Cardiac septum (tissue), 1 donor: ENCODE measurements at places on chromosomes 13 and 19.
A peak's percentile ranks its signal among the peaks of the same experiment; 100 is the strongest.

- DNase-seq, result no peak
These were observed 51.3 kb downstream of the MBNL2 start for GRCh38 chr13:97273341-97273831.

GRCh38 chr19:45972081-45972946 is 1.4 kb downstream of the NOVA2 start:
- DNase-seq, result no peak

DNA sequence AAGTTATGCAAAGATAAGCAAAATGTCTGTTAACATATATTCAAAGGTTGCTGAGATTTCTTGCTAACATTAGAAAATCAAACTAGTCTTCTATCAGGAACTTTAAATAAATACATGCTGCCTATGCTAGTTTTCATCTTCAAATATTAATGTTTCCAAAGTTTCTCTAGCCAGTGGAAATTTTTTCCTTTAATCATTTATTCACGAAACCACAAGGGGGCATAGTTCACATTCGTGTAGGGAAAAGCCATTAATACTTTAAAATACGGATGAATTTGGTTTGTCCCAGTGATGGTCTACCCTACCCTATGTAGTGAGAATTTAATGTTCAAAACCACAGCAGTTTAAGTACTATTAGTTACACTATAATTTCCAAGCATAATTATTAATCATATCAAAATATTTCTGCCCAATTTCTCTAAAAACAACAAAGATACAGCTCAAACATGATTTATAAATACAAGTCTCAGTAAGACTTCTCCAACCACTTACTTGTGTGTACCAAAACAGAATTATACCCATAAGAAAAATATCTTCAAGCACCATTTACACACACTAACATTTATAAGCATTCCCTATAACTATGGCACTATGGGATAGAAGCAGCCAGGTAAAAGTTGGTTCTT is 16.2 kb downstream of the NUFIP1 start:
- DNase-seq, result no peak

DNA sequence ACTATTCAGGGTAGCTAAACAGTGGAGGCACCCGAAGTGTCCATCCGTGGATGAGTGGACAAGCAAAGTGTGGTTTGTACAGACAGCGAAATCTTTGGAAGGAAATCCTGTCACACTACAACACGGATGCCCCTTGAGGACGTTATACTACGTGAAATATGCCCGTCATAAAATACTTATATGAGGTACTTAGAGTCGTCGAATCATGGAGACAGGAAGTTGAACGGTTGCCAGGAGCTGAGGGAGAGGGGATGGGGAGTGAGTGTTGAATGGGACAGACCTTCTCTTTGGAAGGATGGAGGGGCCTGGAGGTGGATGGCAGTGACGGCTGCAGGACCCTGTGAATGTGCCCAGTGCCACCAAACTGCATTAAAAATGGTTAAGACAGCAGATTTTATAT is 11.6 kb downstream of the ATP4B start:
- peak; percentile 62 for DNase-seq

- no peak for DNase-seq
These were observed 3.3 kb upstream of the POSTN start for GRCh38 chr13:37601648-37602440.

DNA sequence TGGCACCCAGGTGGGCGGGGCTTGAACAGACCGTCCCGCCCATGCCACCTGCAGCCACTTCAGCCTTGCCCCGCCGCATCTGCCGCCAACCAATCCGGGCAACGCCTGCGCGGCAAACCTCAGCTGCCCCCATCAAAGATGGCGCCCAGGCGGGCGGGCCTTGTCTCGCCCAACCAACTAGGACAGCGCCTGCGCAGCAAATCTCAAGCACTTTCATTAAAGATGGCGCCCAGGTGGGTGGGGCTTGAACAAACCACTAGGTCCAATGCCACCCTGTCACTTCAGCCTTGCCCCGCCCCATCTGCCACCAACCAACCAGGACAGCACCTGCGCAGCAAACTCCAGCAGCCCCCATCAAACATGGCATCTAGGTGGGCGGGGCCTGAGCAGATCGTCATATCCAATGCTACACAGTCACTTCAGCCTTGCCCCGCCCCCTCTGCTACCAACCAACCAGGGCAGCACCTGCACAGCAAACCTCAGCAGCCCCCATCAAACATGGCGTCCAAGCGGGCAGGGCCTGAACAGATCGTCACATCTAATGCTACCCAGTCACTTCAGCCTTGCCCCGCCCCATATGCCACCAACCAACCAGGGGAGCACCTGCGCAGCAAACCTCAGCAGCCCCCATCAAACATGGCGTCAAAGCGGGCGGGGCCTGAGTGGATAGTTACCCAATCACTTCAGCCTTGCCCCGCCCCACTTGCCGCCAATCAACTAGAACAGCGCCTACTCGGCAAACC is 1.4 kb downstream of the PEG3 start:
- peak; percentile 95 for DNase-seq

- no peak for DNase-seq
These were observed 28.2 kb upstream of the C13orf46 start for GRCh38 chr13:114002009-114002544.

DNA sequence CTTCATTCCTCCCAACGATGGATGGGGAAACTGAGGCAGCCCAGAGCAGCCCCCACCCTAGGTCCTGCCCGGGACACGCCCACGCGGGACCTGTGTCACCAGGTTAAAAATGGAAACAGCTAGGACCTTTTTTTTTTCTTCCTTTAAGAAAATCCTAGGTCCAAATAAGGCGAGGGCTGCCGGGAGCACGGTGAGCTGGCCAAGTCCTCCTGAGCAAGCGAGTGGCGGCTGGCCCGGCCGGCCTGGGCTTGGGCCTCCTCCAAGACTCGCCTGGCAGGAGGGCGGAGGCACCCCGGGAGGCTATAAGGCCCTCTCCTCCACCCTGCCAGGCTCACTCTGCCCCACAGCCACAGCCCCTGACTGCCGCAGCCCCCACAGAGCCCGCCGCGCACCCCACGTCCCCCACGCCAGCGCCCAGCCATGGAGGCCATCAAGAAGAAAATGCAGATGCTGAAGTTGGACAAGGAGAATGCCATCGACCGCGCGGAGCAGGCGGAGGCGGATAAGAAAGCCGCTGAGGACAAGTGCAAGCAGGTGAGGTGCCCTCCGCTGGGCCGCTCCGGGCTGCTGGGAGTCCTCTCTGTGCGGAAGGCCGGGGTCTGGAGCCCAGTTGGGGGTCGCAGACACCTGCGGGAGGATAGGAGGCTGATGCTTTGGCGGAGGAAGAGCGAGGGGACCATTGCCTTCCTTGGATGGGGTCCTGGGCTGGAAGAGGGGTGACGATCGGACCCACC is 8.9 kb upstream of the TPM4 start:
- no peak for DNase-seq

- DNase-seq, result peak; percentile 80
These were observed 572.8 kb downstream of the PCDH9 start for GRCh38 chr13:66657165-66657881.

GRCh38 chr19:10898633-10899032 is 27.3 kb downstream of the CARM1 start:
- DNase-seq, result no peak

- no peak for DNase-seq
These were observed 105.6 kb downstream of the MRPL57 start for GRCh38 chr13:21282065-21282464.

- no peak for DNase-seq
These were observed 72.3 kb downstream of the GPR12 start for GRCh38 chr13:26688286-26688685.

GRCh38 chr19:41599175-41599966 is 23.4 kb downstream of the CEACAM21 start:
- DNase-seq, result peak; percentile 15

- no peak for DNase-seq
These were observed 16.9 kb downstream of the IZUMO4 start for GRCh38 chr19:2113439-2114211.

- no peak for DNase-seq
These were observed 809 bp downstream of the MISP start for GRCh38 chr19:751501-752341.

GRCh38 chr13:50678464-50679162 is 164.9 kb downstream of the DLEU7 start:
- DNase-seq, result no peak

DNA sequence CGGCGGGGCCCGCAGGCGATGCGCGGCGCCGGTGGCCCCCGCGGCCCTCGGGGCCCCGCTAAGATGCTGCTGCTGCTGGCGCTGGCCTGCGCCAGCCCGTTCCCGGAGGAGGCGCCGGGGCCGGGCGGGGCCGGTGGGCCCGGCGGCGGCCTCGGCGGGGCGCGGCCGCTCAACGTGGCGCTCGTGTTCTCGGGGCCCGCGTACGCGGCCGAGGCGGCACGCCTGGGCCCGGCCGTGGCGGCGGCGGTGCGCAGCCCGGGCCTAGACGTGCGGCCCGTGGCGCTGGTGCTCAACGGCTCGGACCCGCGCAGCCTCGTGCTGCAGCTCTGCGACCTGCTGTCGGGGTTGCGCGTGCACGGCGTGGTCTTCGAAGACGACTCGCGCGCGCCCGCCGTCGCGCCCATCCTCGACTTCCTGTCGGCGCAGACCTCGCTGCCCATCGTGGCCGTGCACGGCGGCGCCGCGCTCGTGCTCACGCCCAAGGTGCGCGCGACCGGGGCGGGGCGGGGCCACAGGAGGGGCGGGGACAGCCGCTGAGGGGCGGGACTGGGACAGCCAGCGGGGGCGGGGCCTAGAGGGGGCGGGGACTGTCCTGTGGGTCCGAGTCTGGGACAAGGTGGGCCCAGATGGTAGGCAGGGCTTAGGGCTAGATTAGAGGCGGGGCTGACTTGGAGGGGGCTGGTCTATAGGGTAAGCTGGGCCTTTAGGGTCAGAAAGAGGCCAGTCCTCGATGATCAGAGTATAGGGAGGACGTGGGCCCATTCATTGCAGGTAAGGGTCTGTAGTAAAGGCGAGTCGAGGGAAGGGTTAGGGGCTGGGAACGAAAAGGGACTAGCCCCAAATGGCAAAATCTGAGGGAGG is 5.1 kb downstream of the GRIN2D start:
- DNase-seq, result peak; percentile 89

- DNase-seq, result no peak
These were observed 137.5 kb downstream of the DCLK1 start for GRCh38 chr13:35993686-35994085.

DNA sequence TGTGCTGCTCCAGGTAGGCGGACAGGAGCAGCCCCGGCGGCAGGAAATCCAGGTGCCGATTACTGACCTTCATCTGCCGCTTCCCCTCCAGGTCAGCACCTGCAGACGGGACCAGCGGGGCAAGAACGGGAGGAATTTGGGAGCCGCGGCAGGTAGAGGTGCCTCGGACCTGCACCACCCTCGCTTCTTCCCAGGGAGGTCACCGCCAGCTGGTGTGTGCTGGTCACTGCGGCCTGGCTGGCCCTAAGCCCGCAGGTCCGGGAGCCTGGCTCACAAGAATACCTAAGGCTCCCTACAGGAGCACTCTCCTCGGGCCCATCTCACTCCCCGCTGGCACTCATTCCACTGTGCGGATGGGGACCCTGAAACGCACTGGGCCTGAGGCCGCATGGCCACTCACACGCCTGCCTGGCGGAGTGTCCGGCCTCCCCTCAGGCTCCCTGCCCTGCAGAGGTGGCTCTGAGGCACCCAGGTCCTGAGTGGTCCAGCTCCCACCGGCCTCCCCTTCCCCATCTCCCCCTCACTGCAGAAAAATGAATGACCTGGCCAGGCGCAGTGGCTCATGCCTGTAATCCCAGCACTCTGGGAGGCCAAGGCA is 4.3 kb downstream of the RNU6-9 start:
- no peak for DNase-seq

GRCh38 chr13:39023761-39024160 is 14.1 kb downstream of the PROSER1 start:
- DNase-seq, result no peak

GRCh38 chr13:39688699-39689405 is 33.4 kb downstream of the COG6 start:
- no peak for DNase-seq

DNA sequence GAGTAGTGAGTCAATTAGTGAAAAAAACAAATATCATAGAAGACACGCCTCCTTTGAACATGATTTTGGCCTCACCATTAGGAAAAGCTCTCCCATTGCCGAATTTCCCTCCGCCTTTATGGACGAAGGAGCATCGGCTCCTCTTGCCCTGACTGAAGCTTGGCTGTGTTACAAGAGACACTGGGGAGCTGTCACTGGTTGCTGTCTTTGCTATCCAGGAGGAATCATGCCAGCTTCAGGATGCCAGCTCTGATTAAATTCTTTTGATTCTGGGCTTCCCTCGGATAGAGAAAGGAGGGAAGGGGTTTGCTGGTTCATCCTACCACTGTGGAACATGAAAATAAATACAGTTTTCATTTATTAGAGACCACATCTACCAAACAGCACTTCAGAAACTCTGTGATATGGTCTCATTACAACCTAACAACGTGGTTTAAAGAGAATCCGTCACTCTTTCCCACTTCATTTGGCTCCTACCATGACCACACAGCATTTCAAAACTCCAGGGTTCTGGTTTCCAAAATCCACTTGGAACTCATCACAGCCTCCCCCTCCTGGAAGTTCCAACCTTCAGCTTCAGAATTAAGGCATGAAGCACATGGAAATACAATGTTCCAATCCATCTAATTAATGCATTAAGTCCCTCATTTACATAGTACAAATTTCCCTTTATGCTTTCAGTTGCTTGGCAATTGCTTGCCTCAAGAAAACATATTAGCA is 446.0 kb downstream of the EFNB2 start:
- no peak for DNase-seq

- no peak for DNase-seq
These were observed 1.8 kb upstream of the CEACAM16 start for GRCh38 chr19:44696939-44697669.

- no peak for DNase-seq
These were observed at the start of gene HS6ST3 for GRCh38 chr13:96089749-96090239. Gene HS6ST3 (plus strand): TSS chr13:96090107.

- DNase-seq, result no peak
These were observed 806 bp downstream of the MAST1 start for GRCh38 chr19:12838886-12839756.

- DNase-seq, result no peak
These were observed 59.6 kb downstream of the GPALPP1 start for GRCh38 chr13:45048890-45049407.

DNA sequence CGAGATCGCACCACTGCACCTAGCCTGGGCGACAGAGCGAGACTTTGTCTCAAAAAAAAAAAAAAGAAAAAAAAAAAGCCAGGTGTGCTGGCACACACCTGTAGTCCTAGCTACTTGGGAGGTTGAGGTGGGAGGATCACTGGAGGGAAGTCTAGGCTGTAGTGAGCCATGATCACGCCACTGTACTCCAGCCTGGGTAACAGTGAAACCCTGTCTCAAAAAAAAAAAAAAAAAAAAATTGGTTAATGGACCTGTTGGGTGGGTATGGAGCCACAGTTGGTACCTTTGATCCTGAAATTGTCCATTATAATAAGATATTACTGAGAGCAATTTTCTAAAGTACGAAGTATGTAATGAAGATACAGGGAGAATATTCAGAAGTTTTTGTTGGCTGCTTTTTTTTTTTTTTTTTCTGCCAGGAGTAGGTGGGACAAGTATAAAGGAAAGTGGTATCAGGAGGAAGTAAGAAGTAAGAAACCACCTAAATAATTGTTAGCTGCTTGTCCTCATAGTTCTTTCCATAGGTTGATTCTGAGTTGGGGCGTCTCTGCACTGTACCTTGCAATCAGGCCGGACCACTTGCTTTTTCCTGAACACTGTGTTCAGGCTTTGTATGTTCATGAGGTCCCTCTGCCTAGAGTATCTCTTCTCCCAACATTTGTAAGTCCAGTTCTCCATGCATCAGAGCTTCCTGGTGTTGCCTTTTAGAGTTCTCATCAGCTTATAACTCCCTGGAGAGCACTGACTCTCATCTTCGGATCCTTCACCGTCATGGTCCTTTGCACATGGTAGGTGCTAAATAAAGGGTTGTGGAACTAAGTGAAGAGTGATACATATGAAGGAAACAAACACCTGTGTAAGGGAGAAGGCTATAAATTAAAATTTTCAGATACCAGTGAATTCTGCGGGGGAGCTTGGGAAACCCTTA is 31.7 kb downstream of the ARHGAP35 start:
- no peak for DNase-seq
